ENCODE measurements at places on chromosomes 2 and 18.

DNA sequence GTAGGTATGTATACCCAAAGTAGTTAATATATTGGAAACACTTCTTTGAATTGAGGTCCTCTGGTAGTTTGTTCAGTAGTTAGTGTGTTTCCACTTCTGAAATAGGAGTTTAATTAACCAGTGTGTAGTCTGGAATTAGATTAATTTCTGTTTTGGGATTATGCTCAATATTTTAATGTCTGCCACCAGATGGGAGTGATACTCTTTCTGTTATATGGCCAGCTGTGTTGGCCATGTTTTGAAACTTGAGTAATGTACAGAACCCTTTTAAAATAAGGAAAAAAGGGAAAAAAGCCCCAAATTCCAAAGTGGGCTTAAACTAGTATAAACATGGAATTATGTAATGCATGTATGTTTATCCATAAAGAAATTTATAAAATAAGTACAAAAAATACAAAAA is 147.7 kb downstream of the CTNNA2 start:
- no peak for DNase-seq

DNA sequence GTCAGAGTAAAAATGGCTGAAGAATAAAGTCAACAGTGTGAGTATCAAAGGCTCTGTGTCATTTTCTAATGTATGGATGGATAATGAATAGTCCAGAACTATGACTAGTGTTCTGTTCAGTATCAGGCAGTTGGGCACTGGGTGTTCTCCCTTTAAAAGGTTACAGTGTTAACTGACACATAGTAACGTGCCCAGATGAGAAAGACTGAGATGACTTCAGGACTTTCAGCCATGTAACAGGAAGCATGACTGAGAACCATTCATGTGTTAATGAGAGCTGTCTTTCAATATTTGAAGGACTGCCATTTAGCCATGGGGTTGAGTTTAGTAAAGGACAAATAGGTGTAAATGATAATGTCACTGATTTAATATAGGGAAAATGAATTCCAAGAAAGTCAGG is 187.1 kb downstream of the GULP1 start:
- no peak for DNase-seq

- no peak for DNase-seq
Measured at GRCh38 chr2:239052798-239053665, 205.1 kb downstream of the TWIST2 start.

DNA sequence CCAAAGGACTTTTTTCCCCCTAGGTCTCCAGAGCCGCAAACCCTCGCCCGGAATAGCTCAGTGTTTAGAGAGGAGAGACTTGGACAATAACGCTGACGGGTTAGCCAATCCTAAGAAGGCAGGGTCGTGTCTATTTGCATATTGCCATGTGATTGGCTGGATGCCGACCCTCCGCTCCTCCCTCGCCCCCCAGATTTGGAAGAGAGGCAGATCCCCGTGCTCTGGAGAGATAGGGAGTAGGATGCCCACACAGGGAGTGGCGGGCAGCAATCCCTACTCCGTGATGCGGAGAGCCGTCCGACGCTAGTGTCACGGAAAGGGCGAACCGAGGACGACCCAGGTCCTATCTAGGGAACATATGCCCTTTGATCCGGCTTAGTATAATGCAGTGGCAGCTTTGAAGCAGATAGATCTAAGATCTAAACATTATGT is 1.4 kb downstream of the WNT6 start:
- peak; percentile 84 for DNase-seq

DNA sequence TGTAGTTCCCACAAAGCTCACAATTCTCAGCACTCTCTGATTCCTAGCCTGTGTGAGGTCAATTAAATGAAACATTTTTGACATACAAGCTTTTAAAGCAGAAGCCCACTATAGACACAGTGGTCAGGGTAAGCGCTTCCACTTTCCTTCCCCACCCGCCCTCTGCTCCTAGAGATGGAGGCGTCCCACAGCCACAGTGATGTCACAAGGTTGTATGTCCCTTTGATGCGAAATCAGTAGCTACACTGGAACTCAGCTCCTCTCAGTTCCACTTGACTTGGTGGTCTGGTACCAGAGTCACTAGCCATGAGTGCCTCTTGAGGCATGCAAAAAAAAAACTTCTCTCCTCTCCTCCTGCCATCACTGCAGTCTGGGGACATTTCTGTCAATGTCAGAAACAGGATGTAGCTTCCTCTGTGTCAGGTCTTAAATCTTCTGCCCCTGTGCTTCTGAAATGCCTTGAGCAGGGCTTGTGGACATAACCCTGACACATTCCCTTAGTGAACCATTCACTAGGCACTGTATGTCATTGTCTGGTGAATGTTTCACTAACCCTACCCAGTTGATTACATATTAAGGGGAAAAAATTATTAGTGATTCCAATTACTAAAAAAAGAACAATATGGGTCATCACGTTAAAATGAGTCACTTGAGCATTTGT is 7.8 kb downstream of the SULT1C4 start:
- peak; percentile 24 for DNase-seq

DNA sequence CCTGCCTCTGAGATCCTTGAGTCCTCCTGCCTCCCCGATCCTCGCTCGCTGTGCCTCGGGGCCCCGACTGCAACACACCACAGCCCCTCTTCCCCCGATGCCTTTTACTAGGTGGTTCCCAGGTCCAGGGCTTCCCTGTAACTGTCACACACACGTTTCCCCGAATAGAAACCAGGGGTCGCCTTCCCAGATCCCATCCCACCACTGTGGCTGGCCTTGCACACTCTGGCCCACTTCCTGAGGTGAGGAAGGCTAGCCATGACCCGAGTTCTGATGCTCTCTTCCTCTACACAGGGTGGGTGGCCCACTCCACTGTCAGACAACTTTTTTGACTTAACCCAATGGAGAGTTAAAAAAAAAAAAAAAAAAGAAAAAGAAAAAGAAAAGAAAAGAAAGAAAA is 139.6 kb upstream of the ASB18 start:
- DNase-seq = no peak

GRCh38 chr2:165699946-165700345 is 94.1 kb downstream of the GALNT3 start:
- no peak for DNase-seq

DNA sequence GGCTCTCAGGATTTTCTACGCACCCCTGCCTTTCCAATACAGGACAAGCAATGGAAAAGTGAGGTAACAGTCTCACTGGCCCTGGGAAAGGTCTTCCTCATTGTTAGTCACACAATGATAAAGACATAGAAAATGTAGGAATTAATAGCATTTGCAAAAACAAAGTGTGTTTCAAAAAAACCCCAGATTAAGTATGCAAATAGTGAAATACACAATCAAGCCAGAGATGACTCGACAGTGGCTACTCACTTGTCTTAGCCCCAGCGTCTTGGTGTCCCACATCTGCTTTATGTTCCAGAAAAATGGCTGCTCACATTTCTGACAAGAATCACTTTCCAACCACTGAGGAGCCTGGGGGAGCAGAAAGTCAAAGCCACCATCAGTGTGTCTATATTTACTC is 47.0 kb upstream of the AP1S3 start:
- no peak for DNase-seq
